Stimulated activated CD8-positive, alpha-beta memory T cell treated with anti-CD3 and anti-CD28 coated beads, Interleukin-2, amount 100 ng/mL, for 1 hour (primary cell): ENCODE measurements at places on chromosomes 5 and 9.

- DNase-seq, result no peak
Observed at GRCh38 chr5:33964132-33964700, 20.3 kb downstream of the SLC45A2 start.

DNA sequence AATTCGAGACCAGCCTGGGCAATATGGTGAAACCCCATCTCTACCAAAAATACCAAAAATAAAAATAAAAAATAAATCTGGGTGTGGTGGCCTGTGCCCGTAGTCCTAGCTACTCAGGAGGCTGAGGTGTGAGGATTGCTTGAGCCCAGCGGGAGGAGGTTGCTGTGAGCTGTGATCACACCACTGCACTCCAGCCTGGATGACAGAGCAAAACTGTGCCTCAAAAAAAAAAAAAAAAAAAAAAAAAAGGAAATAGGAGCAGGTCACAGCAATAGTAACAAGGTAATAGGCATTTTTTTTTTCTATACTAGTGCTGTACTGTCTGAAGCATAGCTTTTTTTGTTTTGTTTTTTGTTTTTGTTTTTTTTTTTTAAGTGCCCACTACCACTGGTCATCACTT, 5.8 kb downstream of the LRRC70 start:
- no peak for DNase-seq

DNA sequence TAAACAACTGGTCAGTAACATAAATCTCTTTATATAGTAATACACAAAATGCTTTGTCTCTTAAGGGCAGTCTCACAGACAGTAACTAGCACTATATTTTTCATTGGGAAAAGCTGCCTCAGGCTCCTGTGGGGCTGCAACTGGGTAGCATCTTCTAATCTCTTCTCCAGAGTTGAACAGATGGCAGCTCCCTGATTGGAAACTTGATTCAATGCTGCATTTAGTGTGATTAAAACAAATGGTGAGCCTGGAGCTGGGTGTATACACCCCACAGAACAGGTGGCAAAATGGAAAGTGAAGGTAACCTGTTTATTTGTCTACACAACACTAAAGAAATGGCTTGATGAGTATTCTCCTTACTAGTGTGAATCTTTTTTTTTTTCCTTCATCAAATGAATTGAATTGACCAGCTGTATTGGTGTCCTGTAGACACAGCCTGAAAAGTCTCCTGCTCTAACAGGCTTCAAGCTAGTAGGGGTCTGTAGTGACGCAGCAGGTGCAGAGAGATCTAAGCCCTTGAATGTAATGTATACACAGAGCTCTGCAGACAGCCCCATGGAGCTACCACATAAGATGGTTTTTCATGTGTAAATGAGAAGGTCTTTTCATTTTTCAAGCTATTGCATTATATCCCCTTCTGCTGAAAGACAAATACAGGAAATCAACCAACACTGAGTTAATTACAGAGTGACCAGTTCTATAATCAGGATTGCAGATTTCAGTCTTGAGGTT, 43.3 kb downstream of the IZUMO3 start:
- DNase-seq, result no peak

- DNase-seq, result no peak
Observed at GRCh38 chr5:171579976-171580411, 160.5 kb downstream of the FGF18 start.

- DNase-seq, result no peak
Observed at GRCh38 chr9:124386201-124386600, 29.0 kb downstream of the PSMB7 start.

GRCh38 chr5:73747696-73748380, 121.8 kb downstream of the ARHGEF28 start:
- DNase-seq, result no peak
